ENCODE measurements at places on chromosomes 1 and 21.
A peak's percentile ranks its signal among the peaks of the same experiment; 100 is the strongest.

GRCh38 chr1:108708691-108709660 is 3.7 kb upstream of the FNDC7 start:
- DNase-seq, result peak; percentile 49

DNA sequence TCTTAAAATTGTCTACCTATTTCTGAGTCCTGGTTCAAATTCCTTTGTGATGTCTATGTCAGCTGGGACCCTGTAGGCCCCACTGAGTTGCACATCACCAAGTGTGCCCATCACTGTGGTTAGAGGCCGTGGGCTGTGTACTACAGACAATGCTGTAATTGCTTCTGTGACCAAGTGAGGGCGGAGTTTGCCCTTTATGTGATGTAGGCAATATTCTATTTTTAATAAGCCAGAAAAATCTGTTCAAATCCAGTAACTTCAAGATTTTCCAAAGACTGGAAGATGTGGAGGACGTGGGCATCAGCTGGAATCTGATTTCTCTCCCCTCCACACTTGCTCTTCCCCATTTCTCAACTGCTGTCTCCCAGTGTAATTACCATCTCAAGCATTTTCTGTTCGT is 215.4 kb downstream of the PBX1 start:
- DNase-seq, result no peak

DNA sequence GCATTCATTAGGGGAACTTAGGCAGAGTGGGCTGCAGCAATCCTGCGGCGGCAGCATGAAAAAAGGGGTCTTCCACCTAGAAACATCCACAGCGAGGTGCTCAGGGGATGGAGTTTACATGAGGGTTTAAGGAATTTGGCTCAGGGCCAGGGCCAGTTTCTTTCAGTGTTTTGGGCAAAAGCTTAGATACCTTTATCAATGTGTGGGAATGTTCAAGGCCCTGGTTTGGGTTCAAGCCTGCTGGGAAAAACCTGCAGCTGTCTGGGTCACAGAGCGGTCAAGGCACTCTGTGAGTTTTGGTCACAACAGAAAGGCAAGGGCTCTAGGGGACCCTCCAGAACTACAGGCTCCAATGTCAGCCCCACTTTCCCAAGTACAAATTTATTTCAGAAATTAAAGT is 230.3 kb downstream of the DISC1 start:
- DNase-seq, result no peak

DNA sequence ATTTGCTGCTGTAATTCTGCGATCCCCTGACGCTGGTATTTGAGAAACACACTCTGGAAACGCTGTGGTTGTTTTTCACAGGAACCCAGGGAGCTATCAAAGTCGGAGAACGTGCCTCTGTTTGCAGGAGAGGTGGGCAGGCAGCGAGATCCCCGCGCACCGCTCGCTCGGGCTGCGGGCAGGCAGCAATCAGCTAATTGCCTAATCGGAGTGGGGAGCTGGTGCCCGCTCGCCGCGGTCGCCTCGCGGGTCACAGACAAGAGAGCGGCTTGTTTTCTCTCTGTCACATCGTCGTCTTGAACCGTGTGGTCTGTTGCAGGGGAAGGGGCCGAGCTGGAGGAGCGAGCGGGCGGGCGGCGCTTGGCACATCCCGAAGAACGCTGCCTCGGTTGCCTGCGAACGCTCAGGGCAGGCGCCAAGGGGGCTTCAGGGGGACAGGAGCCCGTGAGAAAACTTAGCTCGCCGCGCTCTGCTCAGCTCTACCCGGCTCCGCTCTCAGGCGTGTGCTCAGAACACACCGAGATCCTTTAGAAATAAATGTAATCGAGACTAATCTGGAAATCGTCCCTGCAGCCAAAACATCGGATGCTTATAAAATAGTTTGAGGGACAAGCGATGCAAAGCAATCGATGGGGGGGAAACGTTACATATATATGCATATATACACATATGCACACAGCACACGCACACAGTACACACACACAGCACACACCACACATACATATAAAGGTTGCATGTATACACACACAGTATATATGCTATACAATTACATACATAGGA is 93.6 kb upstream of the SMYD2 start:
- DNase-seq, result no peak

DNA sequence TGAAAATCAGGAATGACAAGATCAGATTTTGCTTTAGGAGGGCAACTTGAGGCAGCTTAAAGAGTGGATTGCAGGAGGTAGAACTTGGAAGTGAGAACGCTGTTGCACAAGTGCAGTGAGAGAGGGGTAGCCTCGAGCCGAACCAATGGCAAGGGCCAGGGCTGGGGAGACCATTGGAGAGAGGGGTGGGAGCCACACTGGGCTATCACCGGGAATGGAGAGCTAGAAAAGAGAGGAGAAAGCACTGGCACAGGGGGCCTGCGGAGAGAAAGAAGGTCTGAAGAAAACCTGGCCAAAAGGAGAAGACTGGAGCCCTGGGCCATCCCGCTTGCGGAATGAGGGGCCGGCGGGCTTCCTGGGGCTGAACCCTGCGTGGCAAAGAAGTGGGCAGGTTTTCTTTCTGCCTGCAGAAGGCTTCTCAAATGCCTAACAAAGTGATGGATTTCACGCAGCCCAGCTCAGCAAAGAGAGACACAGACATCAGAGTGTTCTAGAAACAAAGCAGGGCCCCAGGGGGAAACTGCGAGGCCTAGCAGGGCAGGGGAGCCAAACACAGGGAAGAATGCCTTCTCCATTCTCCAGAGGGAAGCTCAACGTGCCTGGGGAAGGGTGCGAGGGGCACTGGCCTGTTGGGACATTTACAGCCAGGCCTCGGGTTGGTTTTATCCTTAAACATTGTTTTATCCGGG is 1.2 kb upstream of the SLC37A1 start:
- no peak for DNase-seq

DNA sequence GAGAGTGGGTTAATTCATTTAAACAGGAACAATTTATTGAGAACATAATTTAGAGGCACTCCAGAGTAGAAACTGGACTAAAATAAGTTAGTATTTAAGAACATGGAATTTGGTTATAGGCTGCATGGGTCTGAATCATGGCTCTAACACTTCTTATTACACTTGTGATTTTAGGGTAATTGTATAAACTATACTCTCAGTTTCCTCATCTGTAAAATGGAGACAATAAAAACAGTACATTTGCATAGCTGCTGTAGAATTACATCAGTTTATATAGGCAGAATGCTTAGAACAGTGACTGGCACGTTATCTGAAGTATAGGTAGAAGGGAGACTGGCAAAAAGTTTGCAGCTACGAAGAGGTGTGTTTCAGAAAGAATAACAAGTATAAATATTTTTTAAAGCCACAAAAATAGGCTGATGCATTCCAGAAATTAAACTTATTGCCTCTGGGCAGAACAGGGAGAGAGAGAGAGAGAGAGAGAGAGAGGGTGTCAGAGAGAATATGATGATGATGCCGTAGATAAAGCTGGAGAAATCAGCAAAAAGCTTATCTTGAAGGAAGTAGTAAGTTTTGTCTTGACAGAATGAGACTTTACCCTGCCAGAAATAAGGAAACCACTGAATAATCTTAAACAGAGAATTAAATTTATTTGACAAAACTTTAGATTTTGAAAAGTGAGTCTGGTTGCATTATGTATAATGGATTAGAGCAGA is 8.1 kb upstream of the OR6K3 start:
- no peak for DNase-seq

- no peak for DNase-seq
Measured at GRCh38 chr1:92094090-92094489, 13.9 kb downstream of the BTBD8 start.

DNA sequence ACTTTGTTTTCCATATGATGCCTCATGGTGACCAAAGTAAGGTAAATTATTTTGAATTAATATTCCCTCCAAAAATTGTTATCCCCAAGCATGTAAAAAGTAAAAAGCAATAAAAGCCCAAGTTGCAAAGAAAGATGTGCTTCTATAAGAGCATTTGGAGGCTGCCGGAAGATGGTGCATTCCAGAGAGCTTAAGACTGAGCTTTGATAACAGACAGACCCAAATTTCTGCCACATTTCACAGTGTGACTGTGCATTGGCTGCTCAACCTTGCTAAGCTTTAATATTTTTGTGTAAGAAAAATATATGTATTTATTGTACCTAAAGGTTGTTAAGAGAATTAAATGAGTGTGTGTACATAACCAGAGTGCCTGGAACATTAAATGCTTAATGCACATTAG is 67.9 kb downstream of the CYYR1 start:
- no peak for DNase-seq

GRCh38 chr21:43277481-43278351 is 108.9 kb downstream of the CRYAA start:
- DNase-seq, result no peak

GRCh38 chr1:38026592-38027200 is 14.2 kb downstream of the UTP11 start:
- DNase-seq, result no peak

DNA sequence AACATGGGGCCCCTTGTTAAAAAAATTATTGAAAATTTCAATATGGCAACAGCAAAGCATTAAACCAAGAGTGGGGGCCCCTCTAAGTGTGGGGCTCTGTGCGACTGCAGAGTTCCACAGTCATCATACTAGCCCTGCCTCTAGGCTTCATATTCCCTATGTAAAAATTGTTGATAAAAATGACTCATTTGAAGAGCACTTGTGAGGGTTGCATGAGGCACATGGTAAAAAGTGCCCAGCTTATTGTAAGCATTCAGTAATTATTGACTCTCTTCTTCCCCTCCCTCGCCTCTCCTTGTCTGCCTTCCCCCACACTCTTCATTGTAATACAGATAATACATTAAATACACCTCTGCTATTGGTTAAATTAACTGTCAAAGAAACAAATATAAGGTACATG is 86.7 kb upstream of the PTBP2 start:
- DNase-seq, result no peak

DNA sequence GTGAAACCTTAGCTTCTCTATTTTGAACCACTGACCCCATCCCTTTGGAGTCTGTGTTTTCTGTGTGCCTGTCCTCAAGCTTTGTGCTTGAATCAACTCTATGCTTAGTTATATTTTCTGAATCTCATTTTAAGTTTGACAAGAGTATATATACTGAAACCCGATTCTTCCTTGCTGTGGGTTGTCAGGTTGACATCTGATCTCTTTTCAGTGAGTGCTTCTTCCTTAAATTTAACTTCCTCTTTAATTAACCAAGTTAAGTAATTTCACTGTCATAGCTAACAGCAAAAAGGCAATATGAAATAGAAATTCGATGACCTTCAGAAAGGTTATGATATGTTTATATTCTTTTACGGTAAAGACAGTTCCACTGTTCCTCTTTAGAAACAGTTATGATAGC is 69.4 kb downstream of the C1orf21 start:
- DNase-seq, result no peak

GRCh38 chr1:43835082-43836021 is 98.2 kb upstream of the ARTN start:
- DNase-seq, result no peak

DNA sequence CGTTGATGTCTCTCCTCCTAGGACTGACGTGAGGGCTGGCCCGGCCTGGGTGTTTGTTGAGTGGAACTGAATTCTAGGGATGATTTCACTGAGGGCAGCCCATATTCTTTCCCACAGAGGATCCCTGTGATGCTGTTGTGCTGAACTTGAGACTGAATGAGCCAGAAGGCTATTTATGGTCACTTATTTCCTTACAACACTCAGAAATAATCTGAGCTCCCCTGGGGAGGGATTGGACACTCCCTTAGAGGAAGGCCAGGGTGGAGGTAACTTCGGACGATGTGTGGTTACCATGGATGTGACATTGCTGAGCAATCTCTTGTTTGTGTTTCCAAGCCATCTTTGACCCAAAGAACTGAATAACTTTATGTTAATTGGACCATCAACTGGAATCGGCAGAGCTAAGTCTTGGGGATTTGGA is 5.1 kb upstream of the TMCO4 start:
- no peak for DNase-seq

- no peak for DNase-seq
Measured at GRCh38 chr1:31587720-31588423, 11.6 kb downstream of the TINAGL1 start.

GRCh38 chr1:246734866-246735265 is 10.7 kb downstream of the SCCPDH start:
- DNase-seq, result no peak

GRCh38 chr1:109739738-109740614 is 862 bp downstream of the GSTM3 start:
- peak; percentile 66 for DNase-seq

- no peak for DNase-seq
Measured at GRCh38 chr1:11795238-11795890, 10.4 kb downstream of the MTHFR start.

DNA sequence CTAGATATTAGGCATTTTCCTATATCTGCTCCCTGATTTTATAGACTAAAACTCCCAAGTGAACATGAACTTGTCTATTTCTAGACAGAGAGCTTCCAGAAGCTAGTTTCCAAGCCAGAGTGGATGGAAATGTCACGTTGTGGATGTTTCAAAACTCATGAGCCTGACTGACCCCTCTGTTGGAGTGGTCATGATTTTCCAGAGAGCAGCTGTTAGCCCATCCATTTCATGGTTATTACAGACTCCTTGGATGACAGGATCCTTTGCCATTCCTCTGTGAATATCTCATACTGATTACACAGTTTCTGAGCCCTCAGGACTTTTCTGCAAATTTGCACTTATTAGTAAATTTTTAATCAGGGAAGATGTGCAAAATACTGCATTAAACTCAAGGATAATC is 76.8 kb upstream of the ATF3 start:
- no peak for DNase-seq

GRCh38 chr1:174021591-174022079 is 522 bp downstream of the RC3H1 start:
- DNase-seq, result peak; percentile 31

GRCh38 chr1:180837020-180837419 is 75.7 kb upstream of the KIAA1614 start:
- DNase-seq, result no peak

DNA sequence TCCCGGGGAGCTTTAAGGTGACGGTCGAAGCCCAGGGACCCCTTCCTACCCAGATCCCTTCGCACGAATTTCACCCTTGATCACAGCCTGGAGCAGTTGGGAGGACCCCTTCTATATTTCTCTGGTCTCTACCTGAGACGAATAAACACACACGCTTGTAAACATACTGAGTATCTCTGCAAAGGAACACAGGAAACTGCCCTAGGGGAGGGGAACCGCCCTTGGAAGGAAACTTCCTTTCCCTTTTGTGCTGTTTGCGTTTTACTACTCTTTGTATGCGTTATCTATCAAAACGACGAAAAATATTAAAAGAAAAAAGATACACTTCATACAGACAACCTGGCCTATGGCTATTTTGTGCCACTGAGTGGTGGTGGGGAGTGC is 750 bp downstream of the NECAP2 start:
- no peak for DNase-seq

GRCh38 chr1:204583909-204584632 is 67.9 kb downstream of the MDM4 start:
- DNase-seq, result no peak

DNA sequence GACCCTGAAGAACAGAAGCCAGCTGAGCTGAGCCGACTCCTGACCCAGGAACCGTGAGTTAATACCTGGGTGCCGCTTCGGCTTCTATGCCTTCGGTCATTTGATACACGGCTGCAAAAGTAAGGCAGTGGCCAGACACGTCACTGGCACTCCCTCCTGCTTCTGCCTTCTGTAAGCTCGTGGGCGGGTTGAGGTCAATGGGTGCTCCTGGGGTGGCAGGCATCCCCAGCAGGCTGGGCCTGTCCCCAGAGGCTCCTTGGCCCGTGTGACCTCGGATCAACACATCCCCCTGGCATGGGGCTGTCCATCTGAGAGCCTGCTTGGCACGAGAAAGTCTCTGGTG is 35.7 kb upstream of the COL6A1 start:
- DNase-seq, result no peak

- DNase-seq, result no peak
Measured at GRCh38 chr1:157045250-157046218, at the start of gene ARHGEF11. Gene ARHGEF11, minus strand, starts transcription at chr1:157045742. Its CDS starts 1,412 bp downstream, at chr1:157044330.

Measured in stimulated activated CD8-positive, alpha-beta memory T cell treated with anti-CD3 and anti-CD28 coated beads, Interleukin-7, amount 100 ng/mL, for 4 hours (primary cell).